ENCODE measurements at places on chromosomes 5 and 9. TPM values are rescaled to one million over a fixed set of nuclear protein-coding genes. Genes with fewer than 3 reads are reported as not detected.

Gene LSM11
- total RNA-seq = 2.5 TPM

Gene RELL2
- total RNA-seq = 2.0 TPM

Gene PTPDC1
- 11.9 TPM for total RNA-seq

Gene RLN1
- total RNA-seq = not detected

DNA sequence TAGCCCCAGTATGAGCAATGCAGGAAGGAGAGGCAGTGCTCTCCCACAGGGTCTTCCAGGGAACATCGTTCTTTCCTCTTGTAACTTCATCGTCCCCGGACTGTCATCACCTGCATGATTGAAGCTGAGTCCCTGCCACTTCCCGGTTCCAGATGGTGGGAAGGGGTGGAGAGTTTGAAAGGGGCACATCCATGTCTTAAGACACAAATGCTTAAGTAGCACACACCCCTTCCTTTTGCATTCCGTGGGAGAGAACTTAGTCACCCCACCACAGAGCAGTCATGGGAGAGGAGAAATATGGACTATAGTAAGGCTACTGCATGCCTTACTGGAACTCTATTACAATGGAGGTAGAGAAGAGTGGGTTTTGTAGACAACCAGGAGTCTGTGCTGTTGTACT lies 165.3 kb upstream of the GAS1 start:
- no peak for DNase-seq

DNA sequence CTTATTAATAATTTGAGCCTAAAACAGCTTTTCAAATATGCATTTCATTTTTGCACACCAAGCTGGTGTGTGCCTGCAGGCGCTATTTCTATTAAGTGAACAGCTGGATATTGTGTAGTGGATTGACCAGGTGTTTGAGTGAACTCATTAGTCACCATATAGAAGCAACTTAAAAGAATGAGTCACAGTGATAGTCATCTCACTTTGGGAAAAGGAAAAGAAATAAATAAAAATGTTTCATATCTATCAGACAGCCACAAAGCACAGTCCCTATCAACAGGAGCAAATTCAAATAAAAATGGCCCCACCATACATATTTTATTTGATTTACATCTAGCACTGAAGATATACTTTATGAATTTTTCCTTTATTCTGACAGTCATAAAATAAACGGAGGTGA lies 456.5 kb upstream of the CDH9 start:
- DNase-seq = no peak

DNA sequence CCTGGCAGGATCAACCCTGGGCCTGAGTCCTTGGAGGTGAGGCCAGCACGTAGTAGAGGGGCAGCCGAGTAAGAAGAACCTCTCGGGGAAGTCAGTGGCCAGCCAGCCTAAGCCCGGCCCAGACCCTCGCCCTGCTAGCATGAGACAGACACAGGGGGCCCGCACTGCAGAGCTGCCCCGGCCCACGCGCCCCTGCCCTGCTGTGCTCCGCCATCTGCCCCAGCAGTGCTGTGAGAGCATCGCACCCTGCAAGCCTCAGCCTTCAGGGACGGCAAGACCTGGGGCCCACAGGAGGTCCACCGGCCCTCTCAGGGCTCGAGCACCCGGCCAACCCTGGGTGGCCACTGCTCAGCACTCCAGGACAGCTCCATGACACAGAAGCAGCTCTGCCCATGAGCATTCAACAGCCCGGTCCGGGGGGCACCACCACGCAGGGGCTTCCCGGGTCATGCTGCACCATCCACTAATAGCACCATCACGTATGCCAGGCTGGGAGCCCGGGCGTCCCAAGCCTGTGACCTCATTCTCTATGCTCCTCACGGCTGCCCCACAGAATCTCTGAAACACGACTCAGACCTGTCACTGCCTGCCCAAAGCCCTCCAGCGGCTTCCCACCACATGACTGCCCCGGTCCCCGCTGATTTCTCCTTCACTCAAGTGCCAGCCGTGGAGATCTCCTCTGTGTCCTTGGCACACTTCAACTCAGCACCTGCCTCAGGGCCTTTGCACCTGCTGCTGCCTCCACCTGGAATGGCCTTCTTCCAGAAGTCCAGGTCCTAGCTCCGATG lies 38.1 kb downstream of the ADAMTS2 start:
- DNase-seq = no peak

- DNase-seq = no peak
Measured at GRCh38 chr5:116370886-116371285, 203.7 kb downstream of the SEMA6A start.

DNA sequence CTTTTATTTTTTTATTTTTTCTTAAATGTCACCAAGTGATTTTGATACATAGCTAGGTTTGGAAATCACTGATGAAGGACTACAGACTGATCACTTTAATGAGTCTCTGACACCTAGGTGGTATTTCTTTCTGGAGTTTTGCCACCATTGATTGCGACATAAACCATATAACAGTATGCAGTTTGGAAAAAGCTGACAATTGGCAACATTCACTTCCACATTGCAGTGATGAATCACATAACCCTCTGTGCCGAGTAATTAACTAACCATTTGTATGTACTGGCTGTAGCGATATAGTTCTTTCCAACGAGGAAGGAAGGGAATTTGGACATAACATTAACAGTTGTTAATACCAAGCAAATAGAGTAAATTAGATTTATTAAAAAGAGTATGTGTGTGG lies 222.9 kb upstream of the EFNA5 start:
- no peak for DNase-seq

DNA sequence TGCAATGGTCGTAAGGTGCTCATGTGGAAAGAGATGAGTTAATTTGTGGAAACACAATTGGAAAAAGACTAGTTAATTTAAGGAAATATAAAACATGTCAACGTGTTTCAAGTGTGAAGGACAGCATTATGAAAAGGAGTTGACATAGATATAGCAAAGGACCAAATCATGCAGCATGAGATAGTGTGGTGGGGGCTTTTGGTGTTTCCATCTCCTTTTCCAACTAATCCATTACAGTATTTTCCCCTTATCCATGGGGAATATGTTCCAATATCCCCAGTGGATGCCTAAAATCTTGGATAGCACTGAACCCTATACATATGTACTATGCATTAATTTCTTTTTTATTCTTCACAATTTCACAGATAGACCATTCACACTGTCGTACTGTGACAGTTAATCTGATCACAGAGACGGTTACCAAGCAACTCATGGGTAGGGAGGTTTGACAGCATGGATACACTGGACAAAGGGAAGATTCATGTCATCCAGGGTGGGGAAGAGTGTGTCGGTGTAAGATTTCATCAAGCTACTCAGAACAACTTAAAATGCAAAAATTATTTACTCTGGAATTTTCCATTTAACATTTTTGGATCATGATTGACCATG lies 238.6 kb downstream of the CDH12 start:
- no peak for DNase-seq

- DNase-seq = no peak
Measured at GRCh38 chr5:136427426-136427825, 62.1 kb upstream of the TRPC7 start.

DNA sequence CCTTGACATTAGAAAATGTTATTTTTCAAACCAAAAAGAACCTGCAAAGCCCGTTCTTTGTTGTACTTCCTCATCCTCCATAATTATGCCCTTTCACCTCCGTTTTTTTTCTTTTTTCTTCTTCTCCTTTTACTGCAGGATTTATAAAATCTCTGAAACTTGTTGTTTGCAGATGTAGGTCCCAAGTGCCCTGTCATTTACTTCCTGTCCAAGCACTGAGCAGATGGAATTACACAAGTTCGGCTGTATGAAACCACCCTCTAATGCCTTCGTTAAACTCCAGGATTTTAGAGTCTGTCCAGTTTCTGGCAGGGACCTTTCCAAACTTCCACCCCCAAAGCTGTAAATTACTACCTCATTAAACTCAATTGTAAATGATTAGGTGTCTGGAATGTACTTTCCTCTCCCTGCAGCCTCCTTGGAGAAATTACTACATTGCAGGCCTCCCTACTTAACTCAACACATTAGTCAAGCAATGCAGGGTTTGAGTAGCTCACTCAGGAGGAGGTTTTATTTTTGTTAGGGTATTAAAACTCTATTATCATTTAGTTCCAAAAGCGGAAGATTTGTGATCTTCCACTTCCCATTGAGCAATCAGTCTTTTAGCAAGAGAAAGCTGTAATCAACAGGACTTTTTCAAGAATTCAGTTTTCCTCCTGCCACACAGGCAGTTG lies 125.6 kb upstream of the LPAR1 start:
- no peak for DNase-seq

GRCh38 chr9:127929625-127929979 lies 975 bp downstream of the PIP5KL1 start:
- DNase-seq = no peak
